ENCODE measurements at places on chromosomes 5 and 9.

- peak; percentile 76 for DNase-seq
These were observed 250.2 kb upstream of the PTGER4 start for GRCh38 chr5:40429258-40430100.

GRCh38 chr5:115820846-115821245 is 4.4 kb upstream of the CDO1 start:
- no peak for DNase-seq

DNA sequence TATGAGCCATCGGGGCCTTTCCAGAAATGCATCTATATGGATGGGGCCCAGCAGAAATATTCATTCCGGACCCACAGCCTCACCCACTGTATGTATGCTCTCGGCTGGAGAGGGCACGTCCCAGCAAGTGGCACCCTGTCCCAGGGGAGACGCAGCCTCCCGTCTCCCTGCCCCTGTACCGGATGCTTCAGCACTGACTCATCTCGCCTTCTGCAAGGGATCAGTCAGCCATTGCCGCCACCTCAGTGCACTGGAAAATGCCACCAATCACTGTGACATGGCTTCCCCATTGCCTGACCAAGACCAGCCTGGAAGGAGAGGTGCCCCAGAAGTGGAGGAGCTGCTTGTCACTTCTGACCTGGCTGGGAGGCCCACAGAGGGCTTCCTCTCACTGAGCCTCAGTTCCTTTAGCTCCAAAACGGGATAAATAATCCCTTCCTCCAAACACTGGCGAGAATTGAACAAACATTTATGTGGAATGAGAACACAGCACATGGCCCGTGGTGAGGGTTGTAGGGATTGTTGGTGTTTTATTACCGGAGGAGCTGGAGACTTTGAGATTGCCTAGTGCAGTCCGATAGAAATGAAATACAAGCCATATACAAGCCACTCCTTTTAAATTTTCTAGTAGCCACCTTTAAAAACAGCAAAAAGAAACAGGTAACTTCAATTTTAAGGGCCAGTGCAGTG is 43.9 kb upstream of the ORM1 start:
- no peak for DNase-seq

DNA sequence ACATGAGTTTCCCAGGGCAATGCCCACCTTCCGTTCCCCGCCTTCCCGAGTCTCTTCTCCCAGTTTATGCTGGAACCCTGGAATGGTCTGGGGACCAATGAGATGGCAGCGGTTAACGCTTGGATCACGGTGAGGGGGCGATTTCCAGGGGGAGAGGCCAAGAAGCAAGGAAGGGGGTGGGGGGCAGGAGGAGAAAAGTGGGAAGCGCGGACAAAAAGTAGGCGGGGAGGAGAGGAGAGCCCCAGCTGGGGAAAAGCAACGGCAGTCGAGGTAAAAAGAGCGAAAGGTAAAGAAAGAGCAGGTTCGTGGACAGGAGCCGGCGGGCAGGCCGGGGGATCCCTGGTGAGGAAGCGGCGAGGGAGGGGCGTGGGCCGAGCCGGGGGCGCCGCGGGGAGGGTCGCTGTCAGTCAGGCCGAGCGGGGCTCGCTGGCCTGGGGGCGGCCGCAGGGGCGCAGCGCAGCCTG is 508 bp upstream of the SNCAIP start:
- no peak for DNase-seq

DNA sequence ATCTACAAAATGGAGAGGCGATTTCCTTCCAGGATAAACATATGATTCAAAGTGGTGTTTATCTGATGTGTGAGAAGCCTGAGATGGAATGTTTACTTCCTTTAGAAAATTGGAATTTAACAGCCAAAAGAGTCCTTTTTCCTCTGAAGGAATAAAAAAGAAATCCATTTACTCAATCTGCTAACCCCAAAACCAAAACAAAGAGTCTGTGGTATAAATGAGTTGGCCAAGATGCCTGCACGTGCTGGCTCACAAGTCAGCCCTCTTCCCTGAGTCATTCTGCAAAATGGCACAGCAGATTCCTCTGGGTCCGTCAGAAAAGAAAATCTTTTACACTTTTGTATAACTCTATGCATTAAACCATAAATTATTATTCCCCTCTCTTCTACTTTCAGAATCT is 60.8 kb downstream of the EBF1 start:
- DNase-seq: no peak

- no peak for DNase-seq
These were observed 4.4 kb upstream of the FGD3 start for GRCh38 chr9:92942688-92943616.

- no peak for DNase-seq
These were observed 195.9 kb upstream of the PPP1R26 start for GRCh38 chr9:135283671-135284070.

GRCh38 chr5:138212828-138213160 is 329 bp downstream of the CDC23 start:
- peak; percentile 18 for DNase-seq

GRCh38 chr9:113380869-113381378 is 4.1 kb upstream of the HDHD3 start:
- no peak for DNase-seq

- DNase-seq: peak; percentile 26
These were observed 899 bp upstream of the RAPGEF6 start for GRCh38 chr5:131635684-131636572.

DNA sequence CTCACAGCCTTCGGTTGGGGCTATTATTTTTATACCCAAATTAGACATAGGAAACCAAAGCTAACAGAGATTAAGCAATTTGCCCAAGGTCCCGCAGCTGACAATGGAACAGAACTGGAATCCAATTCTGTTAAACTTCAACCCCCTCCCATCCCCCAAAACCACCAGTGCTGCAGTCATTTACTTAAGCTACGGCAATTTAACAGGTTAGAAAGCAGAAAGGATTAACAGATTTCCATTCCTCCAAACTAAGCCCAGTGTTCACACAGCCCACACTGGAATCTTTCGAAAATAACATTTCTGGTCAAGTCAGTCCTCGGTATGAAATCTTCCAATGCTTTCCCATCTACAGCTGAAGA is 1023.1 kb upstream of the DMAC1 start:
- no peak for DNase-seq

- no peak for DNase-seq
These were observed 339.0 kb downstream of the NSG2 start for GRCh38 chr5:174384509-174384947.

DNA sequence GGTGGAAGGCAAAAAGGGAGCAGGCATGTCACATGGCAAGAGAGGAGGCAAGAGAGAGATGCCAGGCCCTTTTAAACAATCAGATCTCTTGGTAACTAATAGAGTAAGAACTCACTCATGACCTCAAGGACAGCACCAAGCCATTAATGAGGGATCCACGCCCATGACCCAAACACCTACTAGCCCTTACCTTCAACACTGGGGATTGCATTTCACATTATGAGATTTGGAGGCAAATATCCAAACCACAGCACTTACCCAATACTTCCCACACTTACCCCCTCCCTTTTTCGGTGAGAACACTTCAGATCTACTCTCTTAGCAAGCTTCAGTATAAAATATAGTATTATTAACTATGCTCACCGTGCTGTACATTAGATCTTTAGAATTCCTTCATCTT is 41.9 kb downstream of the ZNF354A start:
- no peak for DNase-seq

- DNase-seq: peak; percentile 28
These were observed 175.3 kb downstream of the SLF1 start for GRCh38 chr5:94793816-94794198.

GRCh38 chr5:99378443-99378842 is 449.6 kb upstream of the CHD1 start:
- no peak for DNase-seq

DNA sequence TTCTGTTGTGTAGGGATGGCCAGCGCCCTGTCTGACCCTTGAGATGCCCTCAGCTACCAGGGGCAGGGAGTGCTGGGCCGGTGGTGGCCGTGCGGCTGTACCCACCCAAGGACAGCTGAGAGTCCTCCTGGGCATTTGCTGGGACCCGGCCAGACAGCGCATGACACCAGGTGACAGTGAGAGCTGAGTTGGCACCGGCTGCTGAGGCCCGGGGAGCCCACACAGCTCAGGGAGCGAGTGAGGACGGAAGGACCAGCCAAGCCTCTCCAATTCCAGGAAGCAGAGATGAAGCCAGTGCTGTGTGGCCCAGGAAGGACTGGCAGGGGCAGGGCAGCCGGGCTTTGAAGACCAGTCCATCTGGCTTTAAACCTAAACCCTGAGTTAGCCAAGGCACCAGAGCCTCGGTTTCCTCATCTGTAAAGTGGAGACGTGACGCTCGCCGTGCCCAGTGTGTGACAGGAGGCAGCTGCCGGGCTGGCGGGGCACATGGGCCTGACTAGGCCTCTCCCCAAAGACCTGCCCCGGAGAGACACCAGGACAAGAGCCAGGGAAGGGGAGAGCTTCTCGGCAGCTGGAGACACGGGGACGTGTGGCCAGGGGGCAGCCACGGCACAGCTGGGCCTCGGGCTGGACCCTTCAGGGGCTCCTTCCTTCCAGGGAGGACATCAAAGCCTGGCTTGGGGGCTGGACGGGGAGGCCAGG is 3.0 kb upstream of the AGPAT2 start:
- DNase-seq: no peak

DNA sequence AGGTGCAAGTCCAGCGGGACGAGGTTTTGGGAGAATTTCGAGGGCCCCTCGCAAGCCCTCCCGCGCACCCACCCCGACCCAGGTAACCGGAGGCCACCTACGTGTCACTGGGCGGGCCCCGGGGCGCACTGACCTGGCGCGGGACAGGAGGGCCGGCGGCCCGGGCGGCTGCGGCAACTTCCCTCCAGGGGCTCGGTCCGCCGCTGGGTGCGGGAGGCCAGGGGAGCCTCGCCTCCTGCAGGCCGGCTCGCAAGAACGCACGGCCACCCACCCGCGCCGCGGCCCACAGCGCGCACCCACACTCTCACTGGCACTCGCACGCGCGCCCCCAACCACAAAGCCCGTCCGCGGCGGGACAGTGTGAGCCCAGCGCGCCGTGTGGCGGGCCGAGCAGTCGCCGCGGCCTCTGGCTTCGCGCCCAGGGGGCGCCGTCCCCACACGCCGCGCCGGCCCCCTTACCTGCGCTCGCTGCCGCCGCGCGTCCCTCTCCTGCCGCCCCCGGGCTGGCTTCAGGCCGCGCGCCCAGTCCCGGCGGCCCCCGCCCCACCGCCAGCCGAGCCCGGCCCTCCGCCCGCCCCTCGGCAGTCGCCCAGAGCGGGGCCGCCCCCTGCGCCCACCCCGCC is 451 bp downstream of the LPAR1 start:
- DNase-seq: peak; percentile 31

- no peak for DNase-seq
These were observed 147.0 kb downstream of the CAVIN4 start for GRCh38 chr9:100724886-100725285.

DNA sequence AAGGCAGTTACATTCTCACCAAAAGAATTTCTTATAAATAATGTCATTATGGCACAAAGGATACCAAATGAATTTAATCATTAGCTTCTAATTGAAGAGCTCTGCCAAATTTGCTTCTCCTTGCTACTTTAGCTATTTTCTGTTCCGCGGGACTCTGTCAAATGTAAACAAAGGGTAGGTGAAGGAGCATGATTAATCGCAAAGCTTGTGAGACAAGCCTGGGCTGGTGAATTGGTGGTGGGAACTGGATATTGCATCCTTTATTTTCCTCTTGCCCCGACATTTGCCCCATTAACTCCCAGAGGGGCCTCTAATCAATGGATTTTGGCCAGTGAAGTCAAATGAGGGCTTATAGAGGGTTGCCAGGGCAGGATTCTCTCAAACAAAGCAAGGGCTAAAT is 234.2 kb upstream of the RFX3 start:
- DNase-seq: no peak

DNA sequence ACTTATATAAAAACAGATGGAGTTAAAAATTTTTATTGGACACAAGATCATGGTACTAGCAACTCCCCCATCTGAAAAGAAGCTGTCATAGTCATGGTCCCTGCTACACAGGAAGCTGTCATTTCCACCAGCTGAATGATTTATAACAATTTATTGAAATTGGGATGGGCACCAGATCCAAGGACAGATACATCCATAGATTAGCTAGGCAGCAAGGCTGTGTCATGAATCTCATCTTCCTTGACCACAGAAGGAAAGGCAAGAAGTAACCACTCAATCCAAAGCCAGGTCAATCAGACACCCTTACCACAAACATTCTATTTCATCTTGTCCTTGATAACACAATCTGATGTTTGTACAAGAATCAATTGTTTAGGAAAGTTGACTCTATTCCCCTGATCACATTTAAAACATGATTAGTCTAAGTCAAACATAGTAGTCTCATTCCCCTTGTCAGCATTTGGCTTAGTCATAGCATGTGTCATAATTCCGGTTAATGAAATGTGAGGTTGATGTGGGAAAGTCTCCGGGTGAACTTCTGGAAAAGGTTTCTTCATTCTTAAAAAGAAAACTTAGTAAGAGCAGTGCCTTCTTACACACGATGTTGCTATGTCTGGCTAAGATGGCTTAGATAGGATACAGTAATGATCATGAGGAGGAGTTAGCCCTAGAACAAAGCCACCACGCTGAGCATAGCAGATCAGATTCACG is 462.6 kb upstream of the PAPPA start:
- DNase-seq: no peak

- DNase-seq: no peak
These were observed 105.4 kb upstream of the SPOCK1 start for GRCh38 chr5:137604348-137605095.

GRCh38 chr9:107933516-107933915 is 443.9 kb upstream of the KLF4 start:
- no peak for DNase-seq

DNA sequence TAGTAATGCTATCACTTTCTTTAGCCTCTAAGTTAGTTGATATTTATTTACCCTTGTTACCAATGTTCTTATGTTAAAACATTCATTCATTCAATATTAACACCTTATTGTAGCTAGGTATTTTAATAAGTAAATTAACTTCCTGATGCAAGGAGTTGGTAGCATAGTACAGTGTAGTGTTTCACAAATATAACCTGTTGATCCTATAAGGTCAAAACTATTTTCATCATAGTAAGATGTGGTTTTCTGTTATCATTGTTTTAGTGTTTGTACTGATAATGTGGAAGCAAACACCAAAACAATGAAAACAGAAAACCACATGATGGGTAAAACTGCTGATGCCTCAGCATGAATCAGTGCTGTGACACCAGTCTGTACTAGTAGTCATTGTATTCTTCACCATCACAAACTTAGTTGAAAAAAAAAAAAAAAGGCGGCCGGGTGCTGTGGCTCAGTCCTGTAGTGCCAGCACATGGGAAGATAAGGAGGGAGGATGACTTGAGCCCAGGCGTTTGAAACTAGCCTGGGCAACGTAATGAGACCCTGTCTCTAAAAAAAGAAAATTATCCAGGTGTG is 36.5 kb downstream of the ZCCHC7 start:
- no peak for DNase-seq

GRCh38 chr9:137708590-137709284 is 89.9 kb downstream of the EHMT1 start:
- no peak for DNase-seq

- no peak for DNase-seq
These were observed 26.4 kb downstream of the PSD2 start for GRCh38 chr5:139821806-139822552.

- no peak for DNase-seq
These were observed 521.2 kb downstream of the DTWD2 start for GRCh38 chr5:118467103-118467502.

GRCh38 chr9:92404042-92404836 is at the start of gene OGN:
Gene OGN, minus strand, starts transcription at chr9:92404578. Its CDS starts 1,171 bp downstream, at chr9:92403407.
- no peak for DNase-seq

GRCh38 chr5:145557345-145557744 is 277.8 kb downstream of the PRELID2 start:
- DNase-seq: no peak

- DNase-seq: no peak
These were observed 42.8 kb upstream of the GDNF start for GRCh38 chr5:37882636-37883035.

- DNase-seq: no peak
These were observed 5.8 kb upstream of the PSMB7 start for GRCh38 chr9:124420991-124421543.

GRCh38 chr5:181246276-181247049 is 2.8 kb upstream of the RACK1 start:
- peak; percentile 95 for DNase-seq

All from inflammatory macrophage (primary cell).